NCI-H524 treated with DMSO at 0.1 percent for 48 hours (cell line): ENCODE measurements at places on chromosomes 3 and 15.

DNA sequence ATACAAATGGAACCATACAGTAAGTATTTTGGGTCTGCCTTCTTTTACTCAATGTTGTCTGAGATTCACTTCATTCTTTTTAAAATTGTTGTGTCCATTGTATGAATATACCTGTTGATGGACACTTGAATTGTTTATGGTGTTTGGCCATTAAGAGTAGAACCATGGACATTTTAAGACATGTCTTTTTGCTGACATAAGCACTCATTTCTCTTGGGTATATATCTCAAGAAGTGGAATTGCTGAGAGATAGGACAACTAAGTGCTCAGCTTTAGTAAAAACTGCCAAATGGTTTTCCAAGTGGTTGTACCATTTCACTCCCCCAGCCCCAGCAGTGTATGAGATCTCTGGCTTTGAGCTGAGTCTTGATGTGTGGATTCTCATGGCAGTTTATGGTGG, 28.2 kb downstream of the POMGNT2 start:
- no peak for DNase-seq

GRCh38 chr15:39784125-39784524, 1.5 kb upstream of the FSIP1 start:
- no peak for DNase-seq

GRCh38 chr3:150349314-150350097, 58.6 kb upstream of the TSC22D2 start:
- no peak for DNase-seq

DNA sequence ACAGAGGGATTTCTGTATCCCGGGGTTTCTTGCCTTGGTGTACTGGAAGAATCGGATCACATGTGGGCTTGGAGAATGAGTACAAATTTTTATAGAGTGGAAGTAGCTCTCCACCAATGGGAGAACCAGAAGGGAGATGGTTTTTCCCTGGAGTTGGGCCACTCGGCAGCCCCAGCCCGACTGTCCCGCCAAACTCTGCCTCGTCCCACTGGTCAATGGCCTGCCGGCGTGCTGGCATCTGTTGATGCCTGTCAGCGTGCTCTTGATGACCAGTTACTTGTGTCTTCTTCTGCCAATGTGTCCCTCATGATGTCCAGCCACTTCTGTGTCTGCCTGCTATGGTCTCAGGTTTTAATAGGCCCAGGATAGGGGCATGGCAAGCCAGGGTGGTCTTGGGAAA, 100.5 kb downstream of the CFAP44 start:
- no peak for DNase-seq

GRCh38 chr3:191441687-191442086, 19.3 kb upstream of the PYDC2 start:
- DNase-seq = no peak

DNA sequence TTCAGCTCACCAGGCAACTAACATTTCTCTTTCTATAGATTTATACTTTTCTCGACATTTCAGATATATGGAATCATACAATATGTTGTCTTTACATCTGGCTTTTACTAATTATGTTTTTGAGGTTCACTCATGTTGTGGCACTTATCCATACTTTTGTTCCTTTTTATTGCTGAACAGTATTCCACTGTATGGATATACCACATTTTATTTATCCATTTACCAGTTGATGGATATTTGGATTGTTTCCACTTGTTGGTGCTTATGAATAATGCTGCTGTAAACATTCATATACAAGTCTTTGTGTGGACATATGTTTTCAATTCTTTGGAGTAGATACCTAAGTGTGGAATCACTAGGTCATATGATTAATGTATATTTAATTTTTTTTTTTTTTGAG, 97.2 kb downstream of the LEKR1 start:
- no peak for DNase-seq

DNA sequence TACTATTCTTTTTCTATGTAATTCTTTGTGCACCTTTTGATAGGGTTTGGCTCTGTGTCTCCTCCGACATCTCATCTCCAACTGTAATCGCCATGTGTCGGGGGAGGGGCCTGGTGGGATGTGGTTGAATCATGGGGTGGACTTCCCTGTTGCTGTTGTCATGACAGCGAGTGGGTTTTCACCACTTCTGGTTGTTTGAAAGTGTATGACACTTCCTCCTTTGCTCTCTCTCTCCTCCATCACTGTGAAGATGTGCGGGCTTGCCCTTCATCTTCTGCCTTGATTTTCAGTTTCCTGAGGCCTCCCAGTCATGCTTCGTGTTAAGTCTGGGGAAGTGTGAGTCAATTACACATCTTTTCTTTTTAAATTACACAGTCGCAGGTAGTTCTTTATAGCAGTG, 225.8 kb upstream of the DPPA4 start:
- no peak for DNase-seq

DNA sequence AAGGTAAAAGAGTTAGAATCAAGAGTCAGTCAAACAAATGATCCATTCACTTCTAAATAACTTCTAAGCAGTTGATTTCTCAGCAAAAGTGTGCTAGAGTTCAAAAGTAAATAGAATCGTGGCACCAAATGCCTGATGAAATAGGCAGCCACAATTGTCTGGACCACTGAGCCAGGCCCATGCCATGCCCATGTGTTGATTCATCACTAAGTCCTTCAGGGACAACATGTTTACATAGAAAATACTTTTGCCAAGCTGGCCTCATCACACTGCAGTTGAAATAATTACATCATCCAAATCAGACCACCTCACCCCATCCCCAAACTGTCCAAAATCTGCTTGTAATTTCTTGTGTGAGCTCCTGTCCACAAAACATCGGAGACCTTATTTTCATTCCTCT, 216.3 kb downstream of the IGSF11 start:
- no peak for DNase-seq

DNA sequence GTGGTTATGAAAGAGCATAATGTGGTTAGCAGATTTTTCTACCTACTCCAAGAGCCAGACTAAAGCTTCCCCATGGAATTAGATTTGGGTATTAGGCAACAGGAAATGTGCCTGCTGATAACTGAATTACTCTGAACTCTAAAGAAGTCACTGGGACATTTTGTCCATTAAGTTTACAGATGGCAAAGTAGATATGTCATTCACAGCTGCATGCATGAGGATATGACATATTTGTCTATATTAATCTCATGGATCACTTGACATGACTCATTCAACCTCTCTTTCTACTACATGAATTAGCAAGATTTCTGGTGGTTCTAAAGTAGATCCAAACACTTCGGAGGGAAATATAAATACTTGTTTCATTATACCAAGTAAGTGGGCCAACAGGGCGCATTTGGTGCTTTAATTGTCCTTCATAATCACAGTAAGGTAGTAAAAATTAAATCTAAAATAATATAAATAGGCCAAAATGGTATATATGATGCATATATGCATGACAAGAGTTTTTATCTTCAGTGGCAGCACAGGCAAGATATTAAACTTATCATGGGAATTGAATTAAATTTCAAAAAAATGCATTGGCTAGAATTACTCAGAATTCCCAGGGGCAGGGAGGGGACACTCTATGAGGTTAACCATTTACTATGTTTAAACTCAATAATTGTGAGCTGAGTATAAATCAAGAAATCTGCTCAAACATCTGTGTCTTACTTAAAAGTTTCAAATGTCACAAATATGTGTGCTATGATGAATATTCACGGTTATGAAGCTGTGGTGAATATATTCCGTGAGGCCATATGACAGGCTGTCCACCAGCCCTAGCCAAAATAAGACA, 365.3 kb upstream of the KCNMB2 start:
- no peak for DNase-seq

DNA sequence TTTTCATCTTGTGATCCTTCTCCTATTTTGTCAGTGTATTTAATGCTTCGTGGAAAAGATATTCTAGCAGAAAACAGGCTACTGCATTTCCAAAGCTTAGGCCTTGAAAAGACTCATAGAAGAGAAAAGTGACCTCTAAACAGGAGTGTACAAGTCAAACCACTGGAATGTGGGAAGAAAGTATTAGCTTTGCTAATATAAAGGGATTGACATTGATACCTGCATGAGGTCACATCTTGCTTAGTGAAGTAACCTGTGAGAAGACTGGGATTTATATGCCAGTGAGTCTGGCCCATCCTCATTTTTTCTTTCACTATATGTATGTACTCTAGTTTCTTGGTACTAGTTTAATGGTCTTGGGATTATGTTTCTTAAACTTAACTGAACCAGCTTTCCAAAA, 132.9 kb upstream of the TMC3 start:
- no peak for DNase-seq

- no peak for DNase-seq
Measured at GRCh38 chr15:74408815-74409214, 24.9 kb downstream of the SEMA7A start.

DNA sequence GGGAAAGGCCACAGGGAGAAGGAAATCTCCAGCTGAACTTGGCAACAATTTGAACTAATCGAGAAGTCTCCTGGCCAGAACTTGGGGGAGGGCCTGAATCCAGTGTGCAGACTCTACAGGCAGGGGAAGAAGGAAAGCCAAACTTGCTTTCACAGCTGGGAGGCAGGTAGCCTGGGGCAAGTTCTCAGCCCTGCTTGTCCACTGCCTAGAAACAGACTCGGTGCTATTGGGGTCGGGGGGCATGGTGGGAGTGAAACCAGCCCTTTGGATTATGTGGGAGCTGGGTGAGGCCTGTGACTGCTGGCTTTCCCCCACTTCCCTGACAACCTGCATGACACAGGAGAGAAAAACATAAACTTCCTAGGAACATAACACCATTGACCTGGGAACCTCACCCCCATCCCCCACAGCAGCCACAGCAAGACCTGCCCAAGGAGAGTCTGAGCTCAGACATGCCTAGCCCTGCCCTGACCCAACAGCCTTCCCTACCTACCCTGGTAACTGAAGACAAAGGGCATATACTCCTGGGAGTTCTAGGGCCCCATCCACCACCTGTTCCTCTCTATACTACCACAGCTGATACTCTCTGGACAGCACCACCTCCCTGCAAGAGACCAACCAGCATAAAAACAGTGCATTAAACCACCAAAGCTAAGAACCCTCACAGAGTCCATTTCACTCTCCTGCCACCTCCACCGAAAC, 103.7 kb upstream of the MNS1 start:
- no peak for DNase-seq

GRCh38 chr3:129013491-129013891, 12.4 kb downstream of the EFCC1 start:
- no peak for DNase-seq

GRCh38 chr3:10090179-10090578, 17.9 kb downstream of the FANCD2OS start:
- DNase-seq = no peak

DNA sequence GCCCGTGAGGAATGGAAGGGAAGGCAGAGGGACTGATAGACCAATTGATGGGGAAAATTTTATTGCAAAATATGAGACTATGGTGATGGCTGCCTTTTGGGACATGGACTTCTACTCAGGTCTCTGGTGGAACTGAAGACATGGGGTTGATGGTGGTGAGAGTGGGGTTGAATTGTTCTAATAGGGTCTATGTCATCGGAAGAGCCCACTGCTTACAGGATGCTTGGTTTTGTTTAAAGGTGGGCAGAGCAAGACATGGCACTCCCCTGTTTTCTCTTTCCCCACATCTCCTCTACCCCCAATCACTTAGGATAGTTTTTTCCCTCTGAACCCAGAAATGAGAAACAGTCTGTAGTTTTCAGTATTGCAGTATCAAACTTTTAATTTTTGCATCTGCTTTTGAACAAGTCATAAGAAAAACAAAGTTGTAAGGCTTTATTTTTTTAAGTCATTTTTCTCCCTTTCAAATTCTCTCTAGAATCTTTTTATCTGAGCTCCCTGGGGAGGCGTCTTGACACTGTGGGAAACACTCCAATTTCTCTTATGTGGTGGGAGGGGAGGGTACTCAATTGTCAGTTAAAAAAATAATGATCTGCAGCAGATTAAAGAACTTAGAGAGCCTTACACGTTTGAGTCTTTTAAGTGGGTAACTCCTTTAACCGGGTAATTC, 276.2 kb upstream of the TBC1D5 start:
- no peak for DNase-seq

GRCh38 chr3:105065895-105066839, 300.5 kb upstream of the ALCAM start:
- no peak for DNase-seq

DNA sequence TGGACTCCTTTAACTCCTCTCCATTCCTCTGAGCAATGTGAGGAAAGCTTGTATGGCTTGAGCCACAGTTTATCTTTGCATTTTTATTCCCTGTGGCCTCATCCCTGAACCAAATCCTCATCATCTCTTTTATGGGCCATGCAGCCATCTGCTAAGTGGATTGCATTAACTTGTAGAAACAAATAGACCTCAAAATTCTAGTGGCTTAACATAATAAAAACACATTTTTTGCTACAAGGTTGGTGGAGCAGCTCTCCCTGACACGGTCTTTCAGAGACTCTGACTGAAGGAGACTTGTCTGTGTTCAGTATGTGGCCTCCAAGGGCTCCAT, 135.3 kb downstream of the RPL22L1 start:
- no peak for DNase-seq

DNA sequence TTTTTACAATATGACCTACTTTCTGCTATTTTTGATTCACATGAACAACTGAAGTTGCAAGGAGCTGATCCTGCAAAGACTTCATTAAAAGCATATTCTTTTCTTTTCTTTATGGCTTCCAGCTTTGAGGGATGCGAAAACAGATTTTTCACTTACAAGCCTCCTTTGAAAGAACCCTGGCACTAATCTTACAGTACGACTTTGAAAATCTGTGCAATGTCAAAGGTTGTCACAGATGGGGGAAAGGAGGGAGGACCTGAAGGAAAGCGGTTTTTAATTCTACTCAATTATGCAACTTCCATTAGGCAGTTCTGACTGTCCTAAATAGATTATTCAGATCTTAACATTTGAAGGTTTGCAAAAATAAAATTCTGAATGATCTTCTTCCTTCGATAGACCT, 130.5 kb downstream of the TNIK start:
- peak; percentile 30 for DNase-seq

DNA sequence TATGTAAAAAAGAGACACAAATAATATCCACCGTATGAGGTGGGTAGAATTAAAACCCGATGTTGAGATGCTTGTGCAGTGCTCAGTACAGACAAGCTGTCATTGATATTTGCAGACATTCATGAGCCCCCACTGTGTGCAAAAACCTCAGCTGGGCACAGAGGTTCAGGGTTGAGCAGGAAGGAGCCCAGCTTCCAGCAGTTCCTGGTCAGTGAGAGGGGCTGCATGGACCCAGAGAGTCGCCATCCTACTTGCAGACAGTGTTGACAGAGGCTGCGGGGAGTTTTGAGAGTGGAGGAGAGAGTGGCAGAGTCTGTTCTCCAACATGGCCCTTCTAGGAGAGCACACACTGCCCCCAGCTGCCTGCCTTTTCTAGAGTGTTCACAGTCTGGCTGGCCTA, 6.1 kb upstream of the LTF start:
- DNase-seq = no peak

DNA sequence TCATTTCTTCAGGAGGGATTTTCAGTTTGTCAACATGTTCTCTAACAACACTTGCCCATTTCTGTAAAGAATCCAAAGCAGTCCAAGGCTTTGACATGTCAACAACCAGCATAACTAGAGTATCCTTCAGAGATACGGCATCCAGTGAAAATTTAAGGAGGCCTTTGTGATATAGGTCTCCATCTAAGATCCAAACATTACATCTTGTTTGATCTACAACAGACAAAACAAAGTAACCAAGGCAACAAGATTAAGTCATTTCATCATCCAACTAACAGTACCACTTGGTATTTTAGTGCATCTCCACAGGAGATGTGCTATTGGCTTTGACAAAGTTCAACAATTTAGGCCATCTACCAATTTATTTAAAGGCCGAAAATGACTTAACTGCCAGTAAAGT, 25.8 kb downstream of the DYNC1LI1 start:
- DNase-seq = no peak

GRCh38 chr3:99669879-99670555, 31.6 kb downstream of the COL8A1 start:
- no peak for DNase-seq

GRCh38 chr3:63652066-63652725, at the start of gene SNTN:
Gene SNTN (plus strand): TSS chr3:63652675. CDS start chr3:63652688, 13 bp downstream.
- DNase-seq = no peak
